ENCODE measurements at places on chromosomes 2 and 18.

DNA sequence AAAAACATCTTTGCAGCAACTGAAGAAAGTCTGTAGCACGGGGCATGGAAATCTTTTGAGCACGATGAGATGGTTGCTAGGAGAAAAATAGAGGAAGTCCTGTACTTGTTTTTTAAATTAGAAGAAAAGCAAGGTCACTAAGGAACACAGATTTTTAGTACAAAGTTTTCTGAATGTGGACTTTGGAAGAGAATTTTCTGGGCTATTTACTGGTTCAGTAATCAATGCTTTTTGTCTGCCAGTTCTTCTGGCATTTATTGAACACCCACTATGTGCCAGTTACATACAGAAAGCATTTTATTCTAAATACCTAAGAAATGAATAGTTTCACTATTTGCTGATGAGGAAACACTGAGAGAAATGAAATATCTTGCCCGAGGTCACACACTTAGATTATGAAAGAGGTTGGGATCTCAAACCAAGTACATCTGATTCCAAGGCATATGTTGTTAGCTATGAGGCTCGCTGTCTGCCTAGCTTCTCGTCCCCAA lies 15.6 kb upstream of the MAP3K20 start:
- no peak for DNase-seq

DNA sequence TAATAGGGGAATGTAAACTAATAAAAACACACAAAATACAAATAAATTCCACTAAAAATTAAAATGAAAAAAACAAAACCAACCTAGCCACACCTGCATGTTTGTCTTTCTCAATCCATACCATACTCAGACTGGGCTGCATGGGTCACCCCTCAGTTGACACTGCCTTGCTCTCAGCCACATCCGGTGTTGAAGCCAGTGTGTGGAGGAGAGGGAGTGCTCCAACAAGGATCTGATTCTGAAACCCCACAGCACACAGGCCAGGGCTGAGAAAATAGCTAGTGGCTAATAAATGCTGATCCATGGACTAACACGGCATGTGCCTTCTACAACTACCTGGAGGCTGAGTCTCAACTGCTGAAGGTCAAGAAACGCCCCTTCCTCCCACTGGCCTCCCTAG lies 13.7 kb downstream of the RND3 start:
- DNase-seq: no peak

- DNase-seq: no peak
These were observed 559.8 kb downstream of the SUCLG1 start for GRCh38 chr2:83899271-83899670.

DNA sequence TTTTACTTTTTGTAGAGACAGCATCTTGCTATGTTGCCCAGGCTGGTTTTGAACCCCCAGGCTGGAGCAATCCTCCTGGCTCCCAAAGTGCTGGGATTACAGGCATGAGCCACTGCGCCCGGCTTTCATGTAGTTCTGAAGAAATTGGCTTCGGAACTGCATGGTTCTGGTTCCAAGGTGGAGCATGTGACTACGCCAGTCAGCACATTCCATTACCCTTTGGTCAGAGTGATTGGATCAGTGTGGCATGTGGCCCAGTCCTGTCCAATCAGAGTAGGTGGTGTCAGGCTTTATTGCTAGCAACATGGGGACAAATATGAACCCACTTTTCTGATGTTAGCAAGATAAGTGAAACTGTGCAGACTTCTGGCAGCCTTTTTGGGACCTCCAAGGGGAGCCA lies 16.3 kb upstream of the ATOH8 start:
- DNase-seq: no peak

DNA sequence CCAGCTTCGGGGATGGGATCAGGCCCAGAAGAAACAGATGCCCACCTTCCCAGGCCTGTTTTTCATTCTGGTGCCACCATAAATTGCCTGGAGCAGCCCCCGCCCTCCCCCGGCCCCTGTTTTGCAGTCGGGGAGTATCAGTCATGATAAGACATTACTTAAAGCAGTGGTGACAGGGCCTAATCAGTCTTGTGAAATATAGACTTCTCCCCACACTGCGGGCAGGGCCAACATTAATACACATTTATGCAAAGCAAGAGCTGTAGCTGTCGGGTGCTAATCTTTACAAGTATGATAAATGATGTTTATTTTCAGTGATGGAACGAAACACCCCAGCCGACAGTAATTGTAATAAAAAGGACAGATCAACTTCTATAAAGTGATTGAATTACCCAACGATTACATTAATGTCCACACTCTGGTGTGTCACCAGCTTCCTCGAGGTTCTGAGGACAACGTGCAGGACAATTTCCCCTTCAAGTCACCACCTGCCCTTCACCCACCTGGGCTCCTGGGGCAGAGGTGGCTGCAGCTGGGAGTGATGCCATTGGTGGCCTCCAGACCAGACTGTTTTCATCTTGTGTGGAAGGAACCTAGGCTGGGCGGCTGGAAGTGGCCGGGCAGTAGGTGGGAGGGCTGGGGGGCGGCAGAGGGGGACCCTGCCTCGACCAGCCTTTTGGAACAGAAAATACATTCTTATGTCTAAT lies 226.0 kb downstream of the TFCP2L1 start:
- no peak for DNase-seq

DNA sequence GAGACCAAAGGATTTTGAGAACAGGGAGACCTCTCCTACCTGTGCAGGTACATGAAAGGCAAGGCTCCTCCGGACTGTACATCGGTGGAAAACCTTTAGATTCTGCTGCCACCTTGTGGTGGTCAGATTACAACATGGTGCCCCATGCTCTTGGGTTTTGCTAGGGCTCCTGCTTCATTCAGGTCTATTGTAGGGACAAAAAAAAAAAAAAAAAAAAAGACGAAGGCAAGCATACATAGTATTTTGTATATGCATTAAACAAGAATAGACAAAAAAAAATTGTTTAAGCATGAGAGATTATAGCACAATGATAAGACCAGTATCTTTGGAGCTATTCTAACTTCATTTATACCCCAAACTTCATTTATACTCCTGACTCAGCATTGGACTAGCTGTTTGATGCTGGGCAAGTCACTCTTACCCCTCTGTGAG lies 27.4 kb upstream of the SPR start:
- peak; percentile 64 for DNase-seq
